Dermis microvascular lymphatic vessel endothelial cell (primary cell): ENCODE measurements at places on chromosomes 2 and 18. TPM values are rescaled to one million over a fixed set of nuclear protein-coding genes. Genes with fewer than 3 reads are reported as not detected.

DNA sequence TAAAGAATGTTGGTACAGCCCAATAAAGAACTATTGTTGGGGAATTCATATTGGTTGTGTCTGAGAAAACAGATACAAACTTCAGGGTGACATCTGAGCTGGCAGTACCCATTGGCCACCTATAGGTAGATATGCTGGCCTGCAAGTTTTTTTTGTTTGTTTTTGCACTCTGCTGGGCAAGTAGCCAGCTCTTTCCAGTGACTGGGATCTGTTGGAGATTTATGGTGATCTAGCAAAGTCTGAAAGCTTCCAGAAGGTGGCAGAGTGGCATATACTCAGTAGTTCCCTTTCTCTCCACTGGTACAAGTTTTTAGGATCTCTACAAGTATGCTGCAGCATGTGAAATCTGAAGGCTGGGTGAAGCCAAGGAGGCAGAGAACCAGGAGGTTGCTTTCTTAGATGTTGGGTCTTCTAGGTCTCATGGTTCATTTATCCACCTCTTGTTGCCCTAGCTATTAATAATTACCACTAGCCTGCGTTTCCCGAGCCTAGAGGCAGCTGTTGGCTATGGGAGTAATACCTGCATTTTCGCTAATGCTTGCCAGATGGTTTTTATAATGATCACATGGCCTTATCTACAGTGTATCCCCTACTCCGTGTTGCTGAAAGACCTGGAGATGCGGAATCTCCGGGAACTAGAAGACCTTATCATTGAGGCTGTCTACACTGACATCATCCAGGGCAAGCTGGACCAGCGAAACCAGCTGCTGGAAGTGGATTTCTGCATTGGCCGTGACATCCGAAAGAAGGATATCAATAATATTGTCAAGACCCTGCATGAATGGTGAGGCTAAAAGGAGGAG lies 9.5 kb downstream of the COPS7B start:
- peak; percentile 91 for DNase-seq

DNA sequence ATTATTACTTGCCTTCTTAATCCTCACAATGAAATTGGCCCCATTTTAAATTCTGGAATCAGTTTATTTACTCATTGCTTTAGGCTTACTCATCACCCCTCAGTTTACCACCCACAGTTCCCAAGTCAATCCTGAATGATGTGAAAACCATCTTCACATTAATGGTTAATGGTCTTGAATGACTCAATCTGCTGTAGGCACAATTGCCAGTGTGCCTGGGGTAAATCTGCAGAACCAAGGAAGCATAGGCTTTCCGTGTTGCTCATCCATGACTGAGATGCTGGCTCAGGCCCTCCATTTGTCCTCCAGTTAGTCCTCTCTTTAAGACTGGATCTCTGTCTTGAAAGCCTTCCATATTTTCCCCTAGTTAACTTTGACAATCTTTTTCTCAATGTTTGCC lies 164.5 kb downstream of the PMAIP1 start:
- DNase-seq: no peak

Gene LOXHD1
- under 0.01 TPM in 2 replicates for total RNA-seq

GRCh38 chr2:2796207-2796606 lies 465.1 kb upstream of the MYT1L start:
- DNase-seq: no peak

Gene ECEL1
- total RNA-seq: under 0.01 TPM in 1 of 2 replicates, not detected in the other

Gene AGAP1
- 3.1 and 5.4 TPM in 2 replicates for total RNA-seq

DNA sequence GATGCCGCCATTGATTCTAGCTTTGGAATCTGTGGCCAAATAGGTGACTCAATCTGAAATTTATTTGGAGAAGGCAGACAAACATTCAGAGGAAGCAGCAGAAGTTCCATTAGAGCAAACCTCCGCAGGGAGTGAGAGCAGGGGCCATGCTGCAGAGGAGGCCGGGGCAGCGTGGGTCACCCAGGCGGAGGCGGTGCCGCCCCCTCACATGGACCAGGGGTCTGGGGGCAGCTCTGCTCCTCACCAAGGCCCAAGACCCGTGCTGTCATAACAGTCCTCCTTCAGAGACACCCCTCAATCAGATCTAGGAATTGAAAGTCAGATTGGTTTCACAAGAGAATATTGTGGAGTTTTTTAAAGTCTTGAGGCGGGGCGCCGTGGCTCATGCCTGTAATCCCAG lies 92.4 kb downstream of the GBX2 start:
- DNase-seq: no peak

GRCh38 chr2:54081574-54081973 lies 33.8 kb upstream of the ACYP2 start:
- no peak for DNase-seq

GRCh38 chr2:84823229-84823628 lies 57.7 kb downstream of the TRABD2A start:
- DNase-seq: no peak

GRCh38 chr2:207150284-207150683 lies 15.5 kb downstream of the KLF7 start:
- DNase-seq: no peak
